ENCODE measurements at places on chromosomes 6 and 20.

- DNase-seq = no peak
These were observed 56.4 kb upstream of the PHACTR2 start for GRCh38 chr6:143621159-143621873.

DNA sequence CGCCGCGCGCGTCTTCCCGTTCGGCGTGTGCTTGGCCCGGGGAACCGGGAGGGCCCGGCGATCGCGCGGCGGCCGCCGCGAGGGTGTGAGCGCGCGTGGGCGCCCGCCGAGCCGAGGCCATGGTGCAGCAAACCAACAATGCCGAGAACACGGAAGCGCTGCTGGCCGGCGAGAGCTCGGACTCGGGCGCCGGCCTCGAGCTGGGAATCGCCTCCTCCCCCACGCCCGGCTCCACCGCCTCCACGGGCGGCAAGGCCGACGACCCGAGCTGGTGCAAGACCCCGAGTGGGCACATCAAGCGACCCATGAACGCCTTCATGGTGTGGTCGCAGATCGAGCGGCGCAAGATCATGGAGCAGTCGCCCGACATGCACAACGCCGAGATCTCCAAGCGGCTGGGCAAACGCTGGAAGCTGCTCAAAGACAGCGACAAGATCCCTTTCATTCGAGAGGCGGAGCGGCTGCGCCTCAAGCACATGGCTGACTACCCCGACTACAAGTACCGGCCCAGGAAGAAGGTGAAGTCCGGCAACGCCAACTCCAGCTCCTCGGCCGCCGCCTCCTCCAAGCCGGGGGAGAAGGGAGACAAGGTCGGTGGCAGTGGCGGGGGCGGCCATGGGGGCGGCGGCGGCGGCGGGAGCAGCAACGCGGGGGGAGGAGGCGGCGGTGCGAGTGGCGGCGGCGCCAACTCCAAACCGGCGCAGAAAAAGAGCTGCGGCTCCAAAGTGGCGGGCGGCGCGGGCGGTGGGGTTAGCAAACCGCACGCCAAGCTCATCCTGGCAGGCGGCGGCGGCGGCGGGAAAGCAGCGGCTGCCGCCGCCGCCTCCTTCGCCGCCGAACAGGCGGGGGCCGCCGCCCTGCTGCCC, 1.1 kb downstream of the SOX4 start:
- no peak for DNase-seq

DNA sequence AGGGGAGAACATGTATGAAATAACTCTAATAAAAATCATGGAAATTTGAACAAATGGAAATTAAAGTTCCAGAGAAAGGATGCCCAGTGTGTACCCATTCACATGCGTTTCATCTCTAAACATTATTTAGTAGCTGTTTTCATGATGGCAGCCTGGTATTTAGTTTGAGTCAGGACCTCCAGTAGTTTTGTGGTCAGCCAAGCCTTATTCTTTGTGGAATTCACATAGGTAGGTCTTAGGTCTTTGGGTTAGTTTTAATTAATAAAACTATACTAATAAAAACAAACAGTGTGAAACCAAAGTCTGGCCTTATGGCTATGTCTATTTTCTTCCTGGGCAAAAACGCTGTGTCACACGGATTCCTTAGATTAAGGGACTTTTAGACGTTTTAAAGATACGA, 137.8 kb downstream of the FOXC1 start:
- DNase-seq = no peak

DNA sequence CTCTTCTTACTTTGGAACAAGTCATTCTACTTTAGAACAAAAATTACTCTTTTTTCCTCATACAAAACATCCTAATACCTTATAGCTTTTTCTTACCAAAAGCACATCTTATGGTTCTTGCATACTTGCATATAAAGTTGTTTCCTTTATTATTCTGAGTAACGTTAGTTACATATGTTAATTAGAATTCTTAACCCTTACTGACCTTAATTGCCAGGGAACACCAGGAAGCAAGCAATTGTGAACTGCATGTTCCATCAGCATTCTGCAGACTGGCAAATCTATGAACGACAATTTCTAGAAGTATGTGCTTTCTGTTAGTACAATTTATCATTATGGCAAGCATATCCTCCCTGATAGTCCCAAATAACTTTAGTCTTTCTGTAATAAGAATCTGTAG, 831.0 kb downstream of the C6orf118 start:
- no peak for DNase-seq

- DNase-seq = peak; percentile 53
These were observed 57.4 kb downstream of the SYTL3 start for GRCh38 chr6:158707120-158707820.

DNA sequence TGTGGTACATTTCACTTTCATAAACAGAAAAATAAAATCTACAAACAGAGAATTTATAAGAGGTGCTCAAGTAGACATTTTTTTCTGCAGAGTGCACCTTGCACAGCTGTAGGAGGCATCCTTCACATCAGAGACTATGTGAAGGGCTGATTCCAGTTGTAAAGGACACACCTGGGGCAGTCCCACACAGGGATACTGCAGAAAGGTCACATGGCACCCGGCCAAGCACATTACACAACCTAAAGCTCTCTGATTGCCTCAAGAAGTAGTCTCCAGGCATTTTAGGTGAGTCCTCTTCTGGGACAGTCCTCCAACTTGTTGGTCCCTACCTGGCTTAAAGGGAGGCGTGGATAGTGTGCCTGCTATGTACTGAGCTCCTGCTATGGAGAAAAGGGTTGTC, 502.9 kb upstream of the NOX3 start:
- DNase-seq = no peak

GRCh38 chr6:165611294-165611693, 51.7 kb downstream of the PDE10A start:
- no peak for DNase-seq

DNA sequence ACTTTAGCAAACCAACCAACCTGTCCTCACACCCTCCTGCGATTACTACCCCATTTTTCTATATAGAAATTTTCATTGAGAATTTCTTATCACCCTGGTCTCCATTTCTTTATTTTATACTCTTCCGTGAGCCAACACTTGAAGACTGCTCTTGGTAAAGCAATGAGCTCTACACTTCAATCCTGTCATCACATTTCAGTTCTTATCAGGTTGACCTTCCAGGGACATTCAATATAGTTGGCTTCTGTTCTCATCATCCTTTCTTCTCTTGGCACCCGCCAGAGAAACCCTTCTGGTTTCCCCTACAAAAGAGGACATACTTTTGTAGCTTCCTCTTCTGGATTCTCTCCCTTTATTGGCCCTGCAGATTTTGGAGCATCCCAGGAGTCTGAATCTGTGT, 279.3 kb downstream of the PRKN start:
- no peak for DNase-seq

DNA sequence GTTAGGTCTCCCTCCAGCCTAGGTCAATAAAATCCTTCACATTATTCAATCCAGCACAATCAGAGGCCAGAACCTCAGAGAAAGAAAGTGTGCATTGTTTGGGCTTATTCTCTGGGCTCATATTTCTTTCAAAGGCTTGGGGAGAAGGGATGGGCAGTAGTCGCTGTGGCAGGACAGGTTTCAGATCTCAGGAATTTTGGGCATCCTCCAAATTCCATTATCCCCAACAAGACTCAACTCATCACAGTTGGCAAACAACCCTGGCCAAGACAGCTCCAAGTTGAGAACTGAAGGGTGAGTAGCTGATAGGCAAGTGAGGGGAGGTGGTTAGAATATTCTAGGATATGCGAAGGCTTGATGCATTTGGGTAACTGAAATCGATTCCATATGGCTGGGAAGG, 27.2 kb upstream of the CHD6 start:
- DNase-seq = no peak

- DNase-seq = no peak
These were observed 3.6 kb downstream of the KIAA1755 start for GRCh38 chr20:38256966-38257365.

- DNase-seq = no peak
These were observed 266.3 kb downstream of the ERMARD start for GRCh38 chr6:170017603-170018320.

DNA sequence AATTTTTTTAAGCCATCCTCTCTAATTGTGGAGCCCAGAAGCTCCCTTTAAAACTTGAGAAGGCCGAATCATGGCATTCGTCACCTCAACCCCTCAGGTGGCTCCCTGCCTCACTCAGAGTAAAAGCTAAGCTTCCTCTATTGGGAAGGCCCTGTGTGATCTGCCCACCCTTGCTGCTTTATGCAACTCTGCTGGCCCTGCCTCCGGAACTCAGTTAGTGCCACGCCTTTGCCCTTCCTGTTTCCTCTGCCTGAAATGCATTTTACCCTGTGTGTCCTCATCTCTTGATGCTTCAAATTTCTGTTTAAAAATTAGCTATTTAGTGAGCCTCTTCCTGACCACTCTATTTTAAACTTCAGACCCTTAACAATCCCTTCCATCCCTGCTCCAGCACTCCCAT, 5.7 kb downstream of the PACRG start:
- DNase-seq = no peak

- DNase-seq = no peak
These were observed 180.2 kb downstream of the MAFB start for GRCh38 chr20:40508821-40509220.

DNA sequence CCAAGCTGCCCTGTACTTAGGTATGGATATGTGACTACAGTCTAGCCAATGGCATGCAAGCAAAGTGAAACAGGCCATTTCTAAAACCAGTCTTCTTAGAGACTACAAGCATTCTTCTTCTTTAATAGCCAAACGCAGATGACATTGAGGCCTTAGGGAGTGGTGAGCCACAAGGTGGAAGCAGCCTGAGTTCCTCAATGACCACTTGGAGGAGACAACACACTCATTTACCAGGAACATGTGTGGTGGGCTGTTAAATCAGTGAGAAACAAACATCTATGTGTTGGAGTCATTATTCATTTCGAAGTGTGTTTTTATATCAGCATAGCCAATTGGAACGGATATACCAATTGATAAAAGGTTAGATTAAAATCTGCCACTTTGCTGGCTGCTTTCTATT, 122.0 kb downstream of the GFRAL start:
- DNase-seq = no peak

DNA sequence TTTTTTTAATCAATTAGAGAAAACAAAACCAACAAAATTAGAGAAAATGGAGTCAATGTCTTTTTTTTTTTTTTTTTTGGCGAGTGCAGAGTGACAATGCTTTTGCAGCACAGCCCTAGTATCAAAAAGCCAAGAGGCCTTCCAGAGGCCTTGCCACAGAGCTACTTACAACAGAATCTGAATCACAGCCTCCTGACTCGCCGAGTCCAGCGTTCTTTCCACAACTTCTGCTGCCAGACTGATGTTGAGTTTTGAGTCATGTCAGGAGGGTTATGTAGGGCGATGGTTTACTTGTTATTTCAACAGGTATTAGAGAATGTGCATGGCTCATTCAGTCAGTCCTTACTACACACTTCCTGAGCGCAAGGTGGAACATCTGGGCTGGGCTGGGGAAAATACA, 88.6 kb downstream of the FNDC1 start:
- DNase-seq = no peak

DNA sequence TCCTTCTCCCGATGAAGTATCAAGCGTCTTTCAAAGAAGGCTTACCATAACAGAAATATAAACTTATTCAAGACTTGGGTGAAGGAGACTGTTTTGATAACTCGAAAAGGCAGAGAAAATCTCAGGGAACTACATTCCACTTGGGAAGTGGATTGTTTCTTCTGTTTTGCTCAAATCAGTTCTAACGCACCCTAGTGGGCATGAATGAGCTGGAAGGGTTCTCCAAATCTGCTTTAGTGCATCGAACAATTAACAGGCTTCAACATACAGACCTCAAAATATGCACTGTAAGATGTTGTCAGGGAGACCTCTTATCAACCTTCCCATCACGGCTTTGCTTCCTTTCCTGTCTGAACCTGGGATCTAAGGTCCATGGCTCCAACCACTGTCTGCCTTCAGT, 392.5 kb downstream of the CD83 start:
- DNase-seq = no peak

DNA sequence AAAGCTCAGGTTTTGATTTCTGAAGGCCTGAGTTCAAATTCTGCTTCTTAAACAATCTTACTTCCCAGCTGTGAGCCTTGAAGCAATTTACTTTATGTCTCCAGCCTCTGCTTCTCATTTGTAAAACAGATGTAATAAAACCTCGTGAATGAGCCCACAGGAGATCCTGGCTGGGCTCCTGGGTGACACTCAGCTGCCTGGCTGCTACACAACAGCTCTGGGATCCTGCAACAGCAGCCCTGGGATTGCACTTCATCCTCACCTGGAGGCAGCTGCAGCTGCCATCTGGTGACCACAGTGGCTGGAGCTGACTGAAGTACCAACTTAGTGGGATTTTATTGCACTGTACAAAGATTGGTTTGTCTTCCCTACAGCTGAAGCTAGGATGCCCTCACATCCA, 98.6 kb downstream of the NDUFAF5 start:
- DNase-seq = no peak

DNA sequence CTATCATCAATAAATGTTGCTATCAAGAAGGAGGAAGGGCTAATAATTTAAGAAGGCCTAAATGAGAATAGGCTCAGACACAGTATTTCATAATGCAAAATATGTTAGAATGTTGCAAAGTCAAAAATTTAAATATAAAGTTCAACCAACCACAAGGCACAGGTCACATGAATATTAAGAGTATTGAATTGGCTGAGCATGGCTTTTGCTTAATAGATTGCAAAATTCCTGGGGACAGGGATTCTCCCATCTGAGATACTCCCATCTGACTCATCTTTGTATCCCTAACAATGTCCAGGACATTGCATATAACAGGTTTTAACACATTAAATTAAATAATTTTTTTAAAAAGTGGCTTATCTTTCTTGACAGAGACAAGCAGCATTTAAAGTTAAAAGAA, 32.9 kb upstream of the UTRN start:
- no peak for DNase-seq

DNA sequence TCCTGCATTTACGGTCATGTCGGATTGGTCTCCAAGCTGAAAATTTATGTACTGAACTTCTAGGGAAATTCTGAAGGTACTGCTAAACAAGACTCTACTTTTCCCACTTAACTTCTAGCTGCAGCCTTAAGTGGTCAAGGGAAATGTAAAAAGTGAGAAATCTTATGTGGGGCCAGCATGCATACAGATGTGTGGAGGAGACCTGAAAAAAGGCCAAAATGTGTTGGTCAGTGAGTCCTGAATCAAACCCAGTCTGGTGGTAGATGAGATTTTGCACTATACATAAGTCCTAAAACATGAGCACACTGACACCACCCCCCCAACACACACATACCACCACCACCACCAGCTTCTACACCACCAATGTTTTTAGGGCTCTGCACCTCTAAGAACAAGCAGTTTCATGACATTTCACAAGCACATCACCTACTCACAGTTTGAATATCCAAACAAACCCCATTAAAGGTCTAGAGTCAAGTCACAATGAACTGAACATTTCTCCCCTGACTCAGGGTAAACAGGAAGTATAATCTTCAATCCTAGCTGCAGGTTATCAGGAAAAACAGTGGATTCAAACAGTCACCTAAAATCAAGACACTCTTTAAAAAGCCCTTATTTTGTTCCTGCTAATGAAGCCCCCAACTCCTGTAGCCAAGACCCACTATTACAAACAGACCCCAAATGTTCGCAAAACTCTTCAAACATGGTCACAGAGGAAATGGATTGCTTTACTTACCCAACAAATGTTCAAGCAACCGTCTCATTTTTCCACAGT, 1.6 kb downstream of the ZMYND8 start:
- DNase-seq = no peak

- DNase-seq = no peak
These were observed 14.7 kb upstream of the IPCEF1 start for GRCh38 chr6:154371281-154371680.

GRCh38 chr6:88031550-88031949, 16.1 kb upstream of the SPACA1 start:
- DNase-seq = no peak
